Chondrocyte (in vitro differentiated cells): ENCODE measurements at places on chromosomes 16 and 17. TPM values are rescaled to one million over a fixed set of nuclear protein-coding genes. Genes with fewer than 3 reads are reported as not detected.
A peak's percentile ranks its signal among the peaks of the same experiment; 100 is the strongest.

- no peak for DNase-seq
Observed at GRCh38 chr16:18041864-18042834, 294.4 kb downstream of the NPIPA8 start.

DNA sequence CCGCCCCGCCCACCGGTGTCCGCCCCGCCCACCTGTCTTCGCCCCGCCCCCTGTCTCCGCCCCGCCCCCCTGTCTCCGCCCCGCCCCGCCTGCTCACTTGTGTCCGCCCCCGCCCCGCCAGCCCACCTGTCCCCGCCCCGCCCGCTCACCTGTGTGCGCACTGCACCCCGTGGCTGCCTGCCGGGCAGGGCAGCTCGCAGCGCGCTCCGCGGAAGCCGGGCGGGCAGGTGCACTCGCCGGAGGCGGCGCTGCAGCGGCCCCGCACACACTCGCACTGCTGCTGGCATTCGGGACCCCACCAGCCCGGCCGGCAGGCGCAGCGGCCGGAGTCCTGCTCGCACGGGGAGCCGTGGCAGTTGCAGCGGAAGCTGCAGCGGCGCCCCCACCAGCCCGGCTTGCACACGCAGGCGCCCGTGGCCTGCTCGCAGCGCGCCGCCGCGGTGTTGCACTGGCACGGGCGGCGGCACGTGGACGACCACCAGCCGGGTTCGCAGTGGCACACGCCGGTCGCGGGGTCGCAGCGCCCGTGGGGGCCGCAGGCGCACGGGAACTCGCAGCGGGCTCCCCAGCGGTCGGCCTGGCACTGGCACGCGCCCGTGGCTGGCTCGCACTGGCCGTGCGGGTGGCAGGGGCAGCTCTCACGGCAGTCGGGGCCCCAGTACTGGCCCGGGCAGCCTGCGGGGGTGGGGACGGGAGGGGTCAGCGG lies 2.1 kb downstream of the SCARF1 start:
- DNase-seq: no peak

- DNase-seq: no peak
Observed at GRCh38 chr16:79054211-79054984, 546.1 kb downstream of the MAF start.

DNA sequence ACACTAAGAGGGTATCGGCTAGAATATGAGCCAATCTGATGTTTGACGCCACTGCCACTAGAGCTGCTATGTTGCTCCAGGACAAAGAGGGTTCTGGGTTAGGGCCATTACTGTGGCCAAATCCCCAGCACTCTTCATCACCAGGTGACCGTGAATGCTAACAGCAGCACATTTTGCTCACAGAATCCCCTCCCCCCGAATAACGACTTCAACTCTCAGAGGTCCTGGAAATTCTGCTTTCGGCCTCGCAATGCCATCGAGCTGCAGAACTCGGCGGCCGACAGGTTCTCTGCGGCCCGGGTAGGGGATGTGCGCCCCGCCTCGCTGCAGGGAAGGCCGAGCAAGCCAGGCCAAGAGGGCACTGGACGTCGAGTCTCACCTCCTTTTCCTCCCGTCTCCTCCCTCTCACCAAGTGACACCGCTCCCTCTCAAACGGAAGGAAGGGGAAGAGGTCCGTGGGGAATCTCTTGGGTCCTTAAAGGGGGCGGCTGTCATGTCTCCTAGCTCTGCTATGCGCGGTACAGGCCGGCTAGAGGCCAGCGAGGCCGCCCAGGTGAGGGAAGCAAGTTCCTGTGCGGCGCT lies 31.9 kb downstream of the CDK5R1 start:
- peak; percentile 82 for DNase-seq

DNA sequence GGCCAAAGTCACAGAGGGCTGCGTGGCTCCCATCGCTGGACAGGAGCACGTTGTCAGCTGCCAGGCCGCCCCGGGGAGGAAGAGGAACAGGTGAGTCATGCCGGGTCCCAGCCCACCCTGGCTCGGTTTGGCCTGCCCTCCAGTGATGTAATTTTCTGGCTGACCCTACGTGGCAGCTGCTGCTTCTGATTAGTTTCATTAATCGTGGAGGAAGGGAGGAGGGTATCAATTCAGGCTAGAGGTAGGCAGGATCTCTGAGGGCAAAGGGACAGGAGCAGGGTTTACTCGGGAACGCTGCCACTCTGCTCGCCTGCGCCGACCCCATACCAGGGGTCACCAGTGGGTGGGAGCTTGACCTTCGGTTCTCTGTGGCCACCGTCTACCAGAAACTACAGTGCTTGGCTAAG lies 11.7 kb upstream of the SPATA32 start:
- no peak for DNase-seq

- DNase-seq: no peak
Observed at GRCh38 chr16:2855536-2855935, 2.4 kb downstream of the PRSS22 start.

- peak; percentile 59 for DNase-seq
Observed at GRCh38 chr17:36827081-36827480, 110.2 kb upstream of the LHX1 start.

DNA sequence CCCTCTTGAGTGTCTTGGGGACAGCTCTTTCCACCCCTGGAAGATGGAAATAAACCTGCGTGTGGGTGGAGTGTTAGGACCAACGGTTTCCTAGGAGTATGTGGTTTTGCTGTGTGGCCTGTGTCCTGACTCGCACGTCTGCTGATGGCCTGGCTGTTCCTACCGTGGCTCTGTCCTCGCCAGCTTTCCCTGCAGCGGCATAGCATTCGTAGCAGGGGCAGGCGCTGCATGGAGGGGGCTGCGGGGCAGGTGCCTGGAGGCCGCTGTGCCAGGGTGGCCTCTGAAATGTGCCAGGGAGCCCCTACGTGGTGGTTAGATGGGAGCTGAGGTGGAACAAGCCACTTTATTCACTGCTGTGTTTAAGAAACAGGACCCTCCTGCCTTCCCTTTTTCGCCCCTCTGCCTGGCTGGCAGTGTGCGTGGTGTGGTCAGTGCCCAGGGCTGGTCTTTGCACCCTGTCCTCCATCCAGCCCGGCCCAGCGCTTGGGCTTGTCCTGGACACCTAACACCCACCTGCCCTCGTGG lies 10.6 kb downstream of the SLC16A3 start:
- no peak for DNase-seq

DNA sequence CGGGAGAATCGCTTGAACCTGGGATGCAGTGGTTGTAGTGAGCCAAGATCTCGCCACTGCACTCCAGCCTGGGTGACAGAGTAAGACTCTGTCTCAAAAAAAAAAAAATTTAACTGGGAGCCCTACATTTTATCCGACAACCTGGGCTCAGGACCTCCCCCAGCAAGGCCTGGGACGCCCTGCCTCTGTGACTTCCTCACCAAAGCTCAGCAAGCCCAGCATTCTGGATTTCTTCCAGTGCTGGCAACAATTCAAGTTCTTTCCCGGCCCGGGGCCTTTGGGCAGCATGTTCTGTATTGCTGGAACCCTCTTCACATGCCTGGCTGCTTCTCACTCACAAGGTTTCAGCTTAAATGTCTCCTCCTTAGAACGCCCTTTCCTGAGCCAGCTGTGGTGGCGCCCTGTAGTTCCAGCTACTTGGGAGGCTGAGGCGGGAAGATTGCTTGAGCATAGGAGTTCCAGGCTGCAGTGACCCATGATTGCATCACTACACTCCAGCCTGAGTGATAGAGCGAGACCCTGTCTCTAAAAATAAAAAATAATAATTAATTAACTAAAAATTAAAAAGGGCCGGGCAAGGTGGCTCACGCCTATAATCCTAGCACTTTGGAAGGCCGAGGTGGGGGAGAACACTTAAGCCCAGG lies 15.9 kb upstream of the MEIOB start:
- peak; percentile 47 for DNase-seq

GRCh38 chr17:78665387-78665951 lies 88.3 kb upstream of the DNAH17 start:
- no peak for DNase-seq

DNA sequence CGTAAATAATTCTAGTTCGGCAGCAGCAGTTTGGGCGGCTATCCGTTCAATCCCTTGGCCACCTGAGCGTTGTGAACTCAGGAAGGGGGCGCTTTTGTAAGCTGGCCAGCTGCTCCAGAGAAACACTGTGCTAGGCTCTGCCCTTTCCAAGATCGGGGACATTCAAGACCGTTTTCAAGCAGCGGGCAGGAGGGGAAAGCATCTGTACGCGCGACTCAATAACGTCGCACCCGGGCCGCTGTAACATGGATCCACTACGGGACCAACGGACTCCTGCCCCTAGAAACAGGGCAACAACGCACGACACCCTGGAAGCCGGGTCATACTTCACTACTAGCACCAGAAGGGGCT lies 463 bp downstream of the TOP2A start:
- no peak for DNase-seq

DNA sequence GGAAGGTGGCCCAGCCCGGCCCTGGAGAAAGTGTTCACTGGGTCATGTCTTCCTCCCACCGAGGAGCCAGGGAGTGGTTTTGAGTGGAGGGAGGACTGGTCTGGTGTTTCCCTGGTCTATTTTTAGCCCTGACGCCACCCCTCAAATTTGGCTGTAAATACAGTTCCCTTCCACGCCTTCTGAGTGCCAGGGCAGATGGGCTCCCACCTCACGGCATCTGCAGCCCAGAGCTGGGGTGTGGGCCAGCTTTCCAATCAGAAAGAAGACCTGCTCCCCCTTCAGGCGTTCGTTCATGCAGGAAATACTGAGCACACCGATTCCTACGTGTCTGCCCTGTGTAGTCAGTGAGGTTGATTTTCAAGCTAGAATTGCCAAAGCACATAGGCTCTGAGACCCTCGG lies 53.7 kb downstream of the SNX20 start:
- DNase-seq: no peak

GRCh38 chr17:8068736-8069586 lies 18.6 kb downstream of the ALOX12B start:
- no peak for DNase-seq

- no peak for DNase-seq
Observed at GRCh38 chr16:89918453-89919347, at the start of gene MC1R. Gene MC1R, plus strand, starts transcription at chr16:89918862. Its CDS starts 397 bp downstream, at chr16:89919259.

DNA sequence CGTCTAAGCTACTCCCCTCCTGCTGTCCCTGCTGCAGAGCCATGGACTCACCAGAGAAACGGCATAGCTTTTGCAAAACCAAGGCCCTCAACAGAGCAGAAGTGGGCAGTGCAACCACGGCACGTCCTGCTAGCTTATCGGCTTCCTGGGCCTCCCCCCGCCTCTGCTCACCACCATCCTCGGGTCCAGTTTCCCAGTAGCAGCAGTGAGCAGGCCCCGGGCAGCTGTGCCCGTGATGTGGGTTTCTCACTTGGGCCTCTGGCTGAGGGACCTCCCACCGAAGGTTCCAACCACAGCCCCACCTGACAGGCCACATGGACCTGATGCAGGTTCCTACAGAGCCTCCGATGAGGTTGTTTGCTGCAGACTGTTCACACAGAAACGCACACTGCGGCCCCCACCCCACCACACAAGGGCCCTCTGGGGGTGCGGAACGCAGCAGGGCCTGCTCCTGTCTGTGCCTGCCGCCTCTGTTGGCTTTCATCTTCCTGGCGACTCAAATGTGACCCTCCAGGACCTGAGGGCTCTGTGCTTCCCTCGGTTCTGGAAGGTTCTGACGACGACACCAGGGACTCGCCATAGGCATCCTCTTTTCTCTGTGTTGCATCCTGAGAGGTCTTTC lies 24.8 kb downstream of the PDIA2 start:
- DNase-seq: no peak

GRCh38 chr16:69276148-69277115 lies 34.7 kb upstream of the VPS4A start:
- no peak for DNase-seq

DNA sequence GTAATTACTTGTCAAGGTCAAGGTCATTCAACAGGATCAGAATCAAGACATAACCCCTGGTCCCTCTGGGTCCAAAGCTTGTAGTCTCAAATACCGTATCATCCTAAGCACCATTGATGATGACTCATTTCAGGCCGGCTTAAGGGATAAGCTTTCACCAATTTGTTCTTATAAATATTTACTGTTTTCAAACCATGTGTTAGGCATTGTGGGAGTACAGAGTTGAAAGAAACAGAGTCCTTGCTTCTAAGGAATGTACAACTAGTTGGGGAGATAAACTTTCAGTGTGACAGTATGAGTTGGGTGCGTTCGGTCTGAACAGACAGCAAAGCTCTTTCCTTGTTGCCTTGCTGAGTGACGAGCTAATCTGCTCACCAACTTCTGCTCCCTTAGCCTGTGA lies 183.5 kb upstream of the MAF start:
- no peak for DNase-seq

- DNase-seq: no peak
Observed at GRCh38 chr16:4917117-4917516, 19.8 kb downstream of the PPL start.

GRCh38 chr17:55177855-55178217 lies 86.9 kb upstream of the HLF start:
- no peak for DNase-seq

GRCh38 chr17:73271072-73271471 lies 9.4 kb upstream of the CPSF4L start:
- DNase-seq: no peak

GRCh38 chr17:82056729-82057621 lies 5.3 kb downstream of the GPS1 start:
- DNase-seq: peak; percentile 87

GRCh38 chr17:76968707-76969597 lies 100.7 kb downstream of the MGAT5B start:
- DNase-seq: no peak

The KRT12 gene
- not detected in 3 replicates for total RNA-seq

The PRDM7 gene
- total RNA-seq: not detected in 3 replicates

The DLX4 gene
- 0.12 TPM in 1 of 3 replicates, not detected in the others for total RNA-seq

The STH gene
- not detected in 3 replicates for total RNA-seq

The KIF18B gene
- 3.9 to 7.7 TPM (median 5.2 TPM) in 3 replicates for total RNA-seq

The MYADML2 gene
- total RNA-seq: not detected in 3 replicates

The SLC22A31 gene
- 0.40 to 0.94 TPM in 2 of 3 replicates, not detected in the other for total RNA-seq

The FBXW10 gene
- total RNA-seq: not detected in 3 replicates

The MT1H gene
- not detected in 3 replicates for total RNA-seq

The SLC13A2 gene
- total RNA-seq: not detected in 3 replicates
